ENCODE measurements at places on chromosomes 11 and 22.
A peak's percentile ranks its signal among the peaks of the same experiment; 100 is the strongest.

DNA sequence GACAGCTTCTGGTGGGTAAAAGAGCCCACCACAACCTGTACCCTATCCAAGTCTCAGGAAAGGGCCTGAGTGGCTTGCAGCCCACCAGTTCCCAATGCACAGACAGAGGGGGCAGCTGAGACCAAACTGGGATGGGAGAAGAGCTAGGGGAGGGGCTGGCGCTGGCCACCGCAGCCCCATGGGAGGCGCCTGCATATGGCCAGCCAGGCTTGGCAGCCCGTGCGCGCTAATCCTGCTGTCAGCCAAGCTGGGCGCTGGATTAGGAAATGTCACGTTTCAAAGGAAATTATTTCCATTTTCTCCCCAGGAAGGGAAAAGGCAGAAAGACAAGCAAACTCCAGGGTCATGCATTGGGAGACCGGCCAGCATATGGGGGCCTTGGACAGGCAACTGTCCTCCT, 236.8 kb downstream of the BUD13 start:
- DNase-seq, result no peak

DNA sequence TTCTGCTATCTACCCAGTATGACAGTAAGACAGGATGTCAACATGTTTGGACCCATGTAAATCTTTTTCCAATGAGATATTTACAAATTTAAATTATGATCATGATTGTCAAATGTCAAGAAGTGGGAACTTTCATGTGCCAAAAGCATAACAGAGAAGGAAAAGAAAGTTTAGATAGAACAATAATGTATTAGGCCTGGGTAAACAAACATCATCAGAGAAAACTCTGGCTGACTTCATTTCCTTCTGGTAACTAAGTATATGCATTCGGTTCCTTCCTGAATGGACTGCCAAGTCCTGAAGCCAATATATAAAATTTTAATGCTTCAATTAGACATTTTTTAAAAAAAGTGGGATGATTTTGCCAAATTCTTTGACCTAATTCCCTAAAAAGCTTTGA, 16.5 kb downstream of the RNF141 start:
- DNase-seq, result no peak

DNA sequence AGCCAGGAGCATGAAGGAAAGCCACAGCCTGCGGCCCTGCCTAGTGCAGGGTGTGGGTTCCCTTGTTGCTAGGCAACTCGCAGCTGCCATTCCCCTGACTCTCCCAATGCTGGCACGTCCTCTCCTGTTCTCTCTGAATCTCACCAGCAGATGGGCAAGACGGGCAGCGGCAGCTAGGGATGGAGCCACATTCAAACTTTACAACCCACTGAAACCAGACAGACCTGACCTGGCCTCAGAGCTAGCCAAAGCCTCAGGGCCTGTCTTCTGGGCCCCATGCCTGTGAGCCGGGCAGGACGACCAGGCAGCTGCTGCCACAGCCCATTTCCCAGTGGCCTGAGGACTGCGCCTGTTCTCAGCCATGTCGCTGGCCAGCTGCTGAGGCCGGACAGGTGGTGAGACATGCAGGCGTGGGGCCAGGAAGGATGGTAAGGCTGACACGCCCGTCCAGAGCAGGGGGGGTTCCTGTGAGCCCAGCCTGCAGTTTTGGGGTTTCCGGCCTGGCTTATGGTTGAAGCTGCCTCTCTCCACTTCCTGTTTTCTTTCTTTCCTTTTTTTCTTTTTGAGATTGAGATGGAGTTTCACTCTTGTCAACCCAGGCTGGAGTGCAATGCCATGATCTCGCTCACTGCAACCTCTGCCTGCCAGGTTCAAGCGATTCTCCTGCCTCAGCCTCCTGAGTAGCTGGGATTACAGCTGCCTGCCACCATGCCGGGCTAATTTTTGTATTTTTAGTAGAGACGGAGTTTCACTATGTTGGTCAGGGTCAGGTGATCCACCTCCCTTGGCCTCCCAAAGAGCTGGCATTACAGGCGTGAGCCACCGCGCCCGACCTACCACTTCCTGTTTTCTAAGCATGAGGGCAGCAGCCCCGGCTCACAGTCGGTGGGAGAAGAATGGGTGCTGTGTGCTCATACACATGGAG, 4.1 kb downstream of the SUN2 start:
- DNase-seq, result peak; percentile 78

DNA sequence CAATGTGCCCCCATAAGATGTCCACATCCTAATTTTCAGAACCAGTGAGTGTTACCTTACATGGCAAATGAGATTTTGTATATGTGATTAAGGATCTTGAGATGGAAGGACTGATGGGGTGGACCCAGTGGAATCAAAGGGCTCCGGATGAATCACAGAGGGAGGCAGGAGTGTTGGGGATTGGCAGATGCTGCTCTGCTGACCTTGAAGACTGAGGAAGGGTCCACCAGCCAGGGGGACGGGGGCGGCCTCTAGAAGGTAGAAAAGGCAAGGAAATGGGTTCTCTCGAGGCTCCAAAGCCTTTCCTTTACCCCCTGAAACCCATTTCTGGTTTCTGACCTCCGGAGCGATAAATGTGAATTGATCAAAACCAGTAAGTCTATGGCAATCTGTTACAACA, 18.8 kb downstream of the TMEM218 start:
- DNase-seq, result no peak

DNA sequence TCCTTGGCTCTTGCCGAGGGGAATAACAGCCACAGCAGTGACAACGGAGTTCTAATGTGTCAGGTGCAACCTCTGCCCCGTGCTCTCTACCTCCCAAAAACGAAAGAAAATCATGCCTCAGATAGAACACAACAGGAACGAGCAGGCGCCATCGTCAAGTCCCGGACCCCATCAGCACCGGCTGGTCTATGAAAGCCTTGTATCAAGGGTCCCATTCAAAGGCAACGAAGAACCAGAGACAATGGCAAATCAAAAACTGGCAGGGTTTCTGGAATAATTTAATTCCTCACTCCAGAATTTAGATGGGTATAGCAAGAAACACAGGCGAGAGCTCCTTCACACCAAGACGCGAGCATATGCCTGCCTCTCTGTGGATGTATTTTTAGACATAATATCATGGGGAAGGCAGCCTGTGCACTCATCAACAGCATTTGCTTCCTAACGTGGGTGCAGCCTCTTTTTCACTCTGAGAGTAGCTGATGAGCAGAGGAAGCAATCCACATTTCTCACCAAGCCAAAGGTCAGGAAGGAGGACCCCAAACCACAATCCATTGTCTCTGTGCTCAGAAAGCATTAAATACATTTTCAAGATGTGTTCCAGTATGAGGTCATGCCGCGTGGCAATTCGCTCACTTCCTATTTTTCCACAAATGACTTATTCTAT, 193.4 kb upstream of the BLID start:
- DNase-seq, result no peak

GRCh38 chr11:8268530-8269400, 5.1 kb upstream of the LMO1 start:
- no peak for DNase-seq

- DNase-seq, result no peak
Observed at GRCh38 chr11:73257342-73258103, 14.6 kb upstream of the P2RY6 start.

DNA sequence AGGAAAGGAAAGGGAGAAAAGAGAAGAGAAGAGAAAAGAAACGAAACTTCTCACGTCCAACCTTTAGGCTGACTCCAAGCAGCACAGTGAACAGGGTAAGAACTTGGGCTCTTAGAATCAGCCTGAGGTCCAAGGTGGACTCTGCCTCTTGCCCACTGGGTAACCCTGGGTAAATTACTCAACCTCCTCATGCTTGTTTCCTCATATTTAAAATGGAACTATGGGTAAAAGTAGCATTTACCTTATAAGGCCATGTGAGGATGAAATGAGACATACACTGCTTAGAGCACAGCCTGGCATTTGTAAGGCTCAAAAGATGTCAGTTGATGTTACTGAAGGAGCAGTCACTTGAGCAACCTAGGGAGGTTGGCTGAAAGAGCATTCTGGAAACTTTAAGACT, 107.9 kb downstream of the C11orf58 start:
- DNase-seq, result no peak

DNA sequence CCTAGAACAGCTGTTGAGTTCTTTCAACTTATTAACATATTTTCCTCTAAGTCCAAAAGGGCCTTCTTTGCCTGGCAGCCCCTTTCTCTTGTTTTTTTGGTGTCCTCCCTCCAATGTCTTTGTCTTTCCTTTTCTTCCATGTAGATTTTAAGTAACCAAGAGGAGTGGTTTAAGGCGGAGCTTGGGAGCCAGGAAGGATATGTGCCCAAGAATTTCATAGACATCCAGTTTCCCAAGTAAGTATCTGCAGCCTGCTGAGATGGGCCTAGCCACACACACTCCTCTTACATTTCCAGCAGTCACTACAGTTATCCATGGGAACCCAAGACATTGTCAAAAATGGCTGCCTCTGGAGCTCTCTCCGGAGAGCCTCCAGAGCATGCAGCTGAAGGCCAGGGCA, 4.5 kb upstream of the TMA7B start:
- DNase-seq, result no peak

DNA sequence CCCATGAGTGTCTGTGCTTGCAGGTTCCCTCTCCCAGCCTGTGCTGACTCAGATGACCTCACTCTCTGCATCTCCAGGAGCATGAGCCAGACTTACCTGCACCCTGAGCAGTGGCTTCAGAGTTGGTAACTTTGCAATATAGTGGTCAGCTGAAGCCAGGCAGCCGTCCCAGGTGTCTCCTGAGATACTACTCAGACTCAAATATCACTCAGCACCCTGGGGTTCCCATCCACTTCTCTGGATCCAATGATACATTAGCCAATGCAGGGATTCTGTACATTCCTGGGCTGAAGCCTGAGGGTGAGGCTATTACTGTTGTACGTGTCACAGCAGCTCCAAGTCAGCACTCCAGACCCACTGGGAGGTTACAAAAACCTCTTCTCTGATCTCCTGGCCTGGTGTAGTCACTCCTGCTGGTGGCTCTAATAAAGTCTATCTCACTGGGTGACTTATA, 87.8 kb upstream of the TOP3B start:
- DNase-seq, result no peak

GRCh38 chr11:61603667-61604066, 22.8 kb upstream of the SYT7 start:
- no peak for DNase-seq

GRCh38 chr11:46296528-46297448, 19.3 kb downstream of the CREB3L1 start:
- DNase-seq, result peak; percentile 41

GRCh38 chr22:47656806-47657205, 894.4 kb downstream of the TBC1D22A start:
- DNase-seq, result no peak

DNA sequence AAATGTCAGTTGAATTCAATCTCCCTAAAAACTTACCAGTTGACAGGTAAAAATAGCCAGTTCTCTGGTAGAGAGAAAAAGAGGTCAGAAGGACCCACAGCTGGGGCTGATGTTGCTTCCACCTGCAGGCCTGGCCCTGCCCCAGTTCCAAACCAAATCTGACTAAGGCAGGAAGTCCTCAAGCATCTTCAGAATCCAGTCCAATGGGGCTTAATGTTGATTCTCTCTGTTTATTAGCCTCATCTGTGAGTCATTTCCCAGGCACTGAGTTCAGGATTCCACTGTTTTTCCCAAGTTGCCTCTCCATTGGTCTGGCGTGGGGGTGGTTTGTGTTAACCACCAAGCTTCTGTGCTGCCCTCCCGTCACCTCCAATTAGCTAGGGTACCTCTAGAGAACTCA, 601.8 kb downstream of the INSC start:
- no peak for DNase-seq

- peak; percentile 50 for DNase-seq
Observed at GRCh38 chr11:129375751-129376657, at the start of gene BARX2. BARX2 (plus strand) TSS chr11:129375848; CDS start chr11:129376036, 188 bp downstream.

DNA sequence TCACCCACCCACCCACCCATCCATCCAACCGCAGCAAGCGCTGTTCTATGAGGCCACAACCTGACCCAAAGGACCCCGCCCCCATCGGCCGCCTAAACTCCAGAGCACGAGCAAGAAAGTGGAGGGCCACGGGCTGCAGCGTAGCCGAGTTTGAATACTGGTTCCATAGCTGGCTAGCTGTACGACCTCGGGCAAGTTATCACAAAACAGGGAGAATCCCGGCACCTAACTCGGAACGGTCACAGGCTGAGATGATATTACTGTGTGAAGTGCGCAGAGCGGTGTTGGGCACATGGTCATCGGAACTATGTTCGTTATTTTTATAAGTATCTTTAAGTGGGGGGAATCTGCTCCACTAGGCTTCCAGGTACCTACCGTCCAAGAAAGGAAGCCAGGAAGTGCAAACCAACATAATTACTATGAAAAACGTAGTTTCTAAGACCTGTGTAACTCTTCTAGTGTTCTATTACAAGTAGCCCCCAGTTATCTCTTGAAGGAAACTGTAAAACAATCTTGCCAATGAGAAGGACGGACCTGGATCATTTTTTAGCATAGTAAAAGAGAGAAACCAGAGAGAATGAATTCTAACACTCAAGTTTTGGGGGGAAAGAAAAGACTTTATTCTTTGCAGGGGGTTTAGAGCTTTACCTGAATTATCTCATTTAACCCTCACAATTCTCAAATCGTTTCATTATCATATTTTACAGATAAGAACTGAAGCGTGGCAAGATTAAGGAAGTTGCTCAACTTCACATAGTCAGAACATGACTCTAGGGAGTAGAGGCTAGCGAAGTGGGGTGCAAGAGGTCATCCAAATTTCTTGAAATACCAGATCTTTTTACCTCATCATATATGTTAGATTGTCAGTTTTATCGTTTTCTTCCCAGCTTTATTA, 663 bp upstream of the BUD13 start:
- DNase-seq, result peak; percentile 71

GRCh38 chr22:30508216-30508615, 2.7 kb upstream of the SEC14L4 start:
- DNase-seq, result peak; percentile 33

DNA sequence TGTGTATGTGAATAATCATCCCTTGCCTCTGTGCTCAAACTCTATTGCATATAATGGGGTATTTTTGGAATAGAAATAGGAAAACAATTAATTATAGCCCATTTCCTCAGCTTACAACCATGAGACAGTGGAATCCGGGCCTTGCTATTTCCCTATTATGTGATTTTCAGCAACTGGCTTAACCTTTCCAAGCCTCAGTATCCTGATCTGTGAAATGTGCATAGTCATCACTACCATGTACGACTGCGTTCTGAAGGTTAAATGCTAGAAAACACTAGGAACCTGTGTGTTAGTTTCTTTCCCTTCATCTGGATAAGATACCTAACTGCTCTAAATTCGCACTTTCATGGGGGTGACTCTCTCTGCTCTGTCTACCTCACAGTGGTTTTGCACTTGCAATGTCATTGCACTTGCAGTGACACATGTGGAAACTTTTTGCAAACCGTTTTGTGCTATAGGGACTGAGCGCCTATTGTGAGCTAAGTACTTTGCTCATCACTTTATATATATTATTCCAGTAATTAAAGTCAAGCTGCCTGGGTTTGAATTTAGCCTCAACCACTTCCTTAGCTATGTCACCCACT, 48.3 kb downstream of the IRAG1 start:
- DNase-seq, result no peak

Data from hematopoietic multipotent progenitor cell treated with erythropoietin and hydrocortisone succinate and interleukin-3 and kit ligand, for 6 days (in vitro differentiated cells).